Activated CD4-positive, alpha-beta memory T cell treated with anti-CD3 and anti-CD28 coated beads for 36 hours (primary cell): ENCODE measurements at places on chromosomes 3 and 15. TPM values are rescaled to one million over a fixed set of nuclear protein-coding genes. Genes with fewer than 3 reads are reported as not detected.

- DNase-seq = no peak
These were observed 71.2 kb upstream of the IQSEC1 start for GRCh38 chr3:13144163-13145023.

CD200 gene
- total RNA-seq = 34.2 TPM

- peak; percentile 24 for DNase-seq
These were observed at the start of gene SEMA5B for GRCh38 chr3:123027292-123028232. Gene SEMA5B, minus strand, starts transcription at chr3:123027763. Its CDS starts 66,500 bp downstream, at chr3:122961263.

MORC1 gene
- total RNA-seq = not detected

STRIT1 gene
- not detected for total RNA-seq

DNA sequence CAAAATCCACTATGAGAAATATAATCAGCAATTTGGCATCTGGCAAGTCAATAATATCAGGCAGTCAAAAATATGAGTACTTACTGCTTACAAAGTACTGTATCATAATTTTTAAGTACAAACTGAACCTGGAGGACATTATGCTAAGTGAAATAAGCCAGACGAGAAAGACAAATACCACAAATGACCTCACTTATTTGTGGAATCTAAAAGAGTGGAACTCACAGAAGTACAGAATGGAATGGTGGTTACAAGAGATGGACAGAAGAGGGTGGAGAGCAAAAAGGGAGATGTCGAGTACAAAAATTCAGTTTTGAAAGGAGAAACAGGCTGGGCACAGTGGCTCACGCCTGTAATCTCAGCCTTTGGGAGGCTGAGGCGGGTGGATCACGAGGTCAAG lies 12.4 kb downstream of the PCYT1A start:
- no peak for DNase-seq

DNA sequence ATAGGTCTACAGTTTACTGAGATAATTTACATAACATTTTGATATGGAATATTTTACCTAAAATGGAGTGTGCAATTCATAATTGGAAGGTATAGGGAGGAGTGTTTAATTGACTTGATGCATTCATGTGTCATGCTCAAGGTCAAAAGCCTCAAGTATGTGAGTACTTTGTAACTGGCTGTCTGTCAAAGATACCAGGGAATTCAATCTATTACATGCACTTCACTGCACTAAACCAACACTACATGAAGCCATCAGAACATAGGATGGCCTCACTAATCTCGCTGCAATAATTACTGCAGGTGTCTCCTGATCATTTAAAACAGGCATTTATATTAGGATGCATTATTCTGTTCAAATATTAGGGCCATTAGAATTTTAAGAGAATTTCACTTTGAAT lies 367.2 kb downstream of the CNTN4 start:
- DNase-seq = no peak

INKA1 gene
- 1.2 TPM for total RNA-seq

GRCh38 chr3:130572769-130573168 lies 55.8 kb downstream of the COL6A6 start:
- no peak for DNase-seq

DNA sequence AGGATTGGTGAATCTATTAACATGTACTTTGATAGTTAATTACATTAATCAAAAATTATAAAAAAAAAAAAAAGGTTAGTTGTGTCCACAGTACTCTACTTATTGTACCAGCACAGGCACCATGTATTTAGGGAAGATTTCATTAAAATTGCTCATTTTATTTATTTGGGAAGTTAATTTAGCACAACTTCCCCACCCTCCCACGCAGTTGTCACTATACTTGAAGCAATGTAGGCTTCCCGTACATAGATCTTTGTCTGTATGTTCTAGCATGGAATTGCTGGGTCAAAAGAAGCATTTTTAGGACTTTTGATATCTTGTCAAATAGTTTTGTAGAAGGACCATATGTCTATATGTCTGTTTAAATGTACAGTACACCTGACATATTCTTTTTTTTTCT lies 4.4 kb downstream of the GPR27 start:
- DNase-seq = no peak

GRCh38 chr3:135728007-135728721 lies 237.4 kb upstream of the PPP2R3A start:
- no peak for DNase-seq

DNA sequence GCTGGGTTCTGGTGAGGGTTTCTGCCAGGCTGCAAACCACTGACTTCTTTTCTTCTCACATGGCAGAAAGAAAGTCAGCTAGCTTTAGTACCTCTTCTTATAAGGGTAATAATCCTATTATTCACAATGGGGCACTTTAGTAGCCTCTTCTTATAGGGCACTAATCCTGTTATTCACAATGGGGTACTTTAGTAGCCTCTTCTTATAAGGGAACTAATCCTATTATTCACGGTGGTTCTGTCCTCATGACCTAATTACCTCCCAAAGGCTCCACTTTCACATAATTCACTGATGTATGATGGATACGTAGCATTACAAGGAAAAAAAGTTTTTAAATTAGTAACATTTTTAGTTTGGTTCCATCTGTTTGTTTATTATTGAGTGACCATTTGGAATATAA lies 671.3 kb downstream of the NSUN3 start:
- no peak for DNase-seq

DNA sequence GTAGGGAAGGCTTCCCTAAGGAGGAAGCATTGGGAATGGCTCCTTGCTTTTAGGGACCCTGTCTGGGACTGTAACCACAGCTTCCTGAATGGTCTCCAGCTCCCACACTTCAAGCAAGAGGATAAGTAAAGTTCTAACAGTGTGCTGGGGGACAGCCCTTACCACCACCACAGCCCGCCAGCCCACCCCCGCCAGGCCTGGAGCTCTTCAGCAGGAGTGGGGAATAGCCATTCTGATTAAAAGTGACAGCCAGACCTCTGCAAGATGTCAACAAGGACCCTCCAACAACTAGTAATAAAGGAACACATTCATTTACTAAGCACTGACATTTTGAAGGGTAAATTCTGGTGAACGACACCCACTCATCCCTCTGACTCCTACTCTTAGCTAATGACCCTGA lies 49.4 kb downstream of the CPN2 start:
- no peak for DNase-seq

GRCh38 chr3:170442947-170443346 lies 24.3 kb downstream of the CLDN11 start:
- DNase-seq = no peak

- no peak for DNase-seq
These were observed 138.6 kb downstream of the SUCLG2 start for GRCh38 chr3:67515778-67516177.

GRCh38 chr3:134992586-134992985 lies 197.5 kb downstream of the EPHB1 start:
- DNase-seq = no peak

COLQ gene
- total RNA-seq = 1.4 TPM

- DNase-seq = no peak
These were observed 17.9 kb downstream of the CP start for GRCh38 chr3:149203758-149204157.

DNA sequence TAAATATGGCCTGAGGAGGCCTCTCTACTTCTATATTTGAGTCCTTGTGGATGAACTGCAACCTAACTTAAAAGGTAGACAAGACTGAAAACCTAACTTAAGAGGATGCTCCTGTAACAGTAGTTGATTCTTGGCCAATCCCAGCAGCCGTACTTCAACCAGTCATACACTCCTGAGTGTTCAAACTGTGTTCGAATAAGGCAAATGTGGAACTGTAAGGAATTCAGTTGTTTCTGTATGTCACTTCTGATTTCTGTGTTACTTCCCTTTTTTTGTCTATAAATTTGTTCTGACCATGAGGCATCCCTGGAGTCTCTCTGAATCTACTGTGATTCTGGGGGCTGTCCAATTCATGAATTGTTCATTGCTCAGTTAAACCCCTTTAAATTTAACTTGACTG lies 20.5 kb downstream of the GALK2 start:
- DNase-seq = no peak

DNA sequence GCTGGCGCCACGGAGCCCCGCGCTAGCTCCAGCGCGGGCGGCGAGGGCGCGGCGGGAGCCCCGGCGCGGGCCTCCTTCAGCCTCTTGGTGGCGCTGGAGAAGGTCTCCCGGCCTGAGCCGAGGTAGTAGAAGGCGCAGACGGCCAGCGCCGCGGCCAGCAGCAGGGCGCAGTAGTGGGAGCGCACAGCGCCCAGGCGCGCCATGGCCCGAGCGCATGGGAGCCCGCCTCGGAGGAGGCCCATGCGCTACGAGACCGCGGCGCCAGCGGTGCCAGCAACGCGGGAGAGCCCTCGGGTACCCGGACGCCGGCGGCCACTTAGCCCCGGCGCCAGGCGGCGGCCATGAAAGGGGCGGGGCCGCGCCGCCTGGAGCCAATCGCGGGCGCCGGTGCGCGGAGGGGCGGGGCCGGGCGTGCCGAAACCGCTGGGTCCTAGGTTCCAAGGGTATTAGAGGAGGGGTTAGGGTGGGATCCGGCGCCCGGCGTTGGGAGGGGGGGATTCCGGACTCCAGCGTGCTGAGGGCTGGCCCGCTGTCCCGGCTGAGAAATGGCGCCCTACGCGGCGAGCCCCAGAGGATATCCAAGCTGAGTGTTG lies at the start of gene XXYLT1:
Gene XXYLT1, minus strand, starts transcription at position 343 of the 593 bp plus-strand sequence. Its CDS starts 101 bp downstream, at position 242.
- DNase-seq = peak; percentile 90

SERP1 gene
- total RNA-seq = 111 TPM

GRCh38 chr3:87581240-87581639 lies 304.9 kb upstream of the POU1F1 start:
- no peak for DNase-seq

DNA sequence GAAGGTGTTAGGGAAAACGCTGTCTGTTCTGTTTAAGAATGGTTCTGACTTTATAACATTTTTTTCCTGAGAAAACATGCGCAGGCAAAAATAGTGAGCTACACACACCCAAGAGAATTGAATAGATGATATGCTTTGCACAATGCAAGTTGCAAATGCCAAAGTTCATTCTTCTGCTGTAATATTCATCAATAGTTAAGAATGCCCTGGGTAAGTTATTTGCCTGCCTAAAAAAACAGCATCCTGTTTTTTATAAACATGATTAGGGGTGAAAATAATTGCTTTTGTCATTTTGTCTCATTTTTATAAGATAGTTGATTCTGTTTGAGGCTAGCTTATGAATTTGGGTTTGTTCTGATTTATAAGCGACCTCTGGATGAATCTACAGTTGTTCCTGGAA lies 99.4 kb downstream of the DTWD1 start:
- no peak for DNase-seq

TICRR gene
- 16.8 TPM for total RNA-seq

SLC22A13 gene
- total RNA-seq = not detected

SLC9C1 gene
- total RNA-seq = not detected

- no peak for DNase-seq
These were observed 911.4 kb downstream of the EPHA3 start for GRCh38 chr3:90018779-90019178.

ZNF662 gene
- 0.39 TPM for total RNA-seq

GRCh38 chr15:78264304-78265136 lies at the start of gene DNAJA4:
Gene DNAJA4, plus strand, starts transcription at chr15:78264562. Its CDS starts 202 bp downstream, at chr15:78264764.
- DNase-seq = peak; percentile 66

PLA2G4E gene
- total RNA-seq = not detected

CTXN2 gene
- total RNA-seq = not detected

GRCh38 chr15:78922527-78922926 lies 22.3 kb downstream of the CTSH start:
- DNase-seq = no peak

- no peak for DNase-seq
These were observed 157.6 kb upstream of the PPP2R3A start for GRCh38 chr3:135807879-135808278.

DNA sequence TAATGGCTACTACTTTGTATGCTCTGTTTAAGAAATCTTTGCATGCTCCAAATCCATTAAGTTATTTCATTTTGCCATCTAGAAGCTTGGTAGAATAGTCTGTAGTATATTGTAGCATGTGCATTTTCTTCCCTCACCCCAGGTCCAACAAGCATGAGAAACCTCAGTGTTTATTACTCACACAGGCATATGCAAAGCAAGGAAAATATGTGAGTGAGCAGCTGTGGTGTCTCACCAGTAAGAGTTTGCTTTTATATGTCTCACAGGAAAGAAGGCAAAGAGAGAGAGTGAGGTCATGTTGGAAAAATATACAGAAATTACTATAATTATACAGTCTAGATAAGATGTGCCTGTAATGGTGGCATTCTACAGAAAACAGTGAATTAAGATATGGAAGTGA lies 312.5 kb downstream of the C3orf38 start:
- no peak for DNase-seq

- no peak for DNase-seq
These were observed 203.8 kb upstream of the FEZF2 start for GRCh38 chr3:62577153-62577552.

CP gene
- total RNA-seq = not detected

DNA sequence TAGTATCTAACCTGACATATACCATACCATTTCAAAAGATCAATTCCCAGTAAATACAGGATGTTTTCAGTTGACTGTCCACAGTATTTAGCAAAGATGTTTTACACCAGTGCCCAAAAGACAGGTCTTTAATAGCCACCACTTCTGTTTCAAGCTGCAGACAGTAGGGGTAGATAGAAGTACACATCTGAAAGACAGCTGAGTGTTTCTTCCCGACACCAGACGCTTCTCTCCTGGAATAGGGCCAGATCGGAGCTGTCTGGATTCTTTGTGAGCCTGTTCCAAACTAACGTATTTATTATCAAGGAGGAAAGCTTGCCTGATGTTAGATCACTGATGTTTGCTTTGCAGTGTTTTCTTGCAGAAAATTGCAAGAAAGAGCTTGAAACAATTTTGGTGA lies 136.1 kb upstream of the RBMS3 start:
- no peak for DNase-seq

ATP2B2 gene
- 0.05 TPM for total RNA-seq

CRELD1 gene
- 16.1 TPM for total RNA-seq

DNA sequence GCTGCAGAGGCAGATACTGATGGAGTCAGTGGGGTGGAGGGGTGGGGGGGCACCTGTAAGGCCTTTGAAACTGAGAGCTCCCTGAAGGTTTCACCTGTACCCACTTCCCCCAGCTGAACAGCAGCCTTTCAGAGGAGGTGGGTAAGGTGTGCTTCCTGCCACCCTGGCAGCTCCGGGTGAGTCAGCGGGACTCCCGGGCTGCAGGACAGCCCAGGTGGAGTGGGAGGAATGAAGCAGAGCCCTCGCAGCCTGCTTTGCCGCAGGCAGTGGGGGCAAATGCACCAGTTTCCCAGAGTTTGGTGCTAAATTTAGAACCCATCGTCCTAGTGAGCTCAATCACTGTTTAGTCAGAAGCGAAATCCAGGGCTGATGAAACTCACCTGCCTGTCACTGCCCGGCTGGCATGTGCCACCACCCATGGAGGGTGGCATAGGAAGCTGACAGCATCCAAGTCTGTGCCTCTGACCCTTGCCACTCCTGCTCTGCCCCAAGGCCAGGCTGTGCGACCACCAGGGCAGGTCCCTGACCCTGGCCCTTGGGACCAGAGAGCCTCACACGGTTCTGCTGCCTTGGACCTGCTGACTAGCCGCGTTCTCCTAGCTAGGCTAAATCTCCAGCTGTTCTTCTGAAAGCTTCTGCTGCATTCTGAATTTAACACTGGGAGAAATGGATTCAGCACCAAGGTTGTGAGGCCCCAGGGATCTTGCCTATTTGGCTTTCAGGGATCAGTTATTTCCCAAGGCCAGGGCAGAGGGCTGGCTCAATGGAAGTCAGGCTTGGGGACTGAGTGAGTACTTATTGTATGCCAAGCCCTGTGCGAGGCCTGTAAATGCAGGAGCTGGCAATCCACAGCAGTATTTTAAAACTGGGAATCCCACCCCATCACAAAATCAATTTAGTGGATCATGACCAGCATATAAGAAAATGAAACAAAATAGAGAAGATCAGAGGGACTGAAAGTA lies 67.3 kb upstream of the RASGRF1 start:
- DNase-seq = no peak
